Transverse colon (tissue), 4 donors: ENCODE measurements at places on chromosomes 4 and X. TPM values are rescaled to one million over a fixed set of nuclear protein-coding genes. Genes with fewer than 3 reads are reported as not detected.

The CCDC149 gene
- 10.0 TPM for total RNA-seq

The PCDH18 gene
- total RNA-seq, result 22.5 TPM

The VCX gene
- not detected for total RNA-seq

DNA sequence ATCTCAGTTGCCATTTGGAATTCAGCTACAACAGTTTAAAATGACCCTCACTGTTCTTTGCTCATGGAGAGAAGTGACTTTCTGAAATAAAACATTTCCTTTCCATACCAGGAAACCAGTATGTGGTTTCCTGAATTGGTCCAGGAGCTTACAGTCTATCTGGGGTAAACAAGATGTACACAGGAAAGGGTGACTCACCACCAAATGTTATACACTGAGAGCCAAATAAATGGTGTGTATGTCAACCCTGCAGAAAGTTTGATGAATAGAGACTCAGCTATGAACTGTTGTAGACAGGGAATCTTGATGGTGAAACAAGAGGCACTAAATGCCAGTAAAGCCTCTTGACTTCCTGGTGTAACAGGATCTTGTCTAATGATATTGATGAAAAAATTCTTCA is 100.4 kb downstream of the HS6ST2 start:
- no peak for DNase-seq

- DNase-seq, result no peak
Measured at GRCh38 chr4:163193717-163194116, 27.0 kb upstream of the NAF1 start.

The TENM3 gene
- total RNA-seq, result 4.4 TPM

The MAGEB17 gene
- total RNA-seq, result not detected

The PDHA2 gene
- not detected for total RNA-seq

- DNase-seq, result no peak
Measured at GRCh38 chr4:24664956-24665355, 80.6 kb upstream of the DHX15 start.

The METAP1 gene
- total RNA-seq, result 53.7 TPM

GRCh38 chr4:30380404-30380998 is 339.7 kb upstream of the PCDH7 start:
- DNase-seq, result peak; percentile 28

The MAOB gene
- 2.4 TPM for total RNA-seq

The ADGRG4 gene
- total RNA-seq, result not detected

The SSX4 gene
- total RNA-seq, result not detected

The FRMD7 gene
- not detected for total RNA-seq

The TCEAL6 gene
- total RNA-seq, result not detected

GRCh38 chr4:31192341-31192740 is 472.2 kb downstream of the PCDH7 start:
- DNase-seq, result no peak

- no peak for DNase-seq
Measured at GRCh38 chr4:52883183-52883621, 21.1 kb downstream of the RASL11B start.

The ESX1 gene
- total RNA-seq, result not detected

GRCh38 chr4:120025516-120025915 is 41.1 kb downstream of the MAD2L1 start:
- no peak for DNase-seq

DNA sequence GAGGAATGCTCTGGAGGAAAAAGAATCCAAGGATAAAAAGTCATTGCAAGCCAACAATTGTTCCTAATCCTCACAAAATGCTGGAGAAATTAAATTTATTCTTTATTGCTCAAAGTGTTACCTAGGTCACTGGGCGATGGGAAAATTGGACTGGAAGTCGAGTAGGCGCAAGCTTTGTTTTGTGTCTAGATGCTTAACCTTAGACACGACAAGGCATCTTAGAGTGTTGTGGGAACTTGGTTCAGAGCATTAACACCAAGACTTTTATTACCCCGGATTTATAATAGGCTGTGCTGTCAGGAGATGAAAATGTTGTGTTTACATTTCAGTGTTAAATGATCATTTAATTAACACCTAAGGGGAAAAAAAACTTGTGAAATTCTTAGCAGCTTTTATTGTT is 25.1 kb downstream of the SLIT2 start:
- DNase-seq, result no peak

DNA sequence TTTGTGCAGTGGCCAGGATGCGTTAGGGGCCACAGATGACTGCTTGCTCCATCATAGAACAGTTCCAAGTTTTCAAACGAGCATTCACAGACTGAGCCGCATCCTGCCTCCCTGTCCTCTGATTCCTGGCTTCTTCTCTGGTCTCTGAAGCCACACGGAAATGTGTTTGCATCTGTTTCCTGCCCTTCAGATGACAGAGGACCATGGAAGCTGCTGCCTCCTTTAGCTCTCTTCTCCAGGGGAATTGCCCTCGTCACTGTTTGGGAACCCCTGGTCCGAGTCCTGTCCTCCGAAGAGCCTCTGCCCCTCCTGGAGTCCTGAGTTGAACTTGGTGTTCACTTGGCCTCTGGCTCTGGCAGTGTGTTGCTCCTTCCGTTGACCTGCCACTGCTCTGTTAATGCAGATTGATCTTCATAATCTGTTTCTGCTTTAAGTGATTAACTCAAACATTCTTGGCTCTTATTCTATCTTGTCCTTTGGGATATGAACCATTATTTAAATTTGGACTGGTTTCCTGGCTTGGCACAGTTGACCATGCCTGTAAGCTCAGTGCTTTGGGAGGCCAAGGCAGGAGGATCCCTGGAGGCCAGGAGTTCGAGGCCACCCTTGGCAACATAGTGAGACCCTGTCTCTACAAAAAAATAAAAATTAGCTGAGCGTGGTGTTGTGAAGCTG is 96.0 kb downstream of the PTTG2 start:
- DNase-seq, result no peak
